ENCODE measurements at places on chromosomes 7 and 10.

- DNase-seq, result no peak
Measured at GRCh38 chr7:96591159-96591899, 118.3 kb downstream of the SEM1 start.

- no peak for DNase-seq
Measured at GRCh38 chr10:80204677-80205476, 460 bp downstream of the ANXA11 start.

DNA sequence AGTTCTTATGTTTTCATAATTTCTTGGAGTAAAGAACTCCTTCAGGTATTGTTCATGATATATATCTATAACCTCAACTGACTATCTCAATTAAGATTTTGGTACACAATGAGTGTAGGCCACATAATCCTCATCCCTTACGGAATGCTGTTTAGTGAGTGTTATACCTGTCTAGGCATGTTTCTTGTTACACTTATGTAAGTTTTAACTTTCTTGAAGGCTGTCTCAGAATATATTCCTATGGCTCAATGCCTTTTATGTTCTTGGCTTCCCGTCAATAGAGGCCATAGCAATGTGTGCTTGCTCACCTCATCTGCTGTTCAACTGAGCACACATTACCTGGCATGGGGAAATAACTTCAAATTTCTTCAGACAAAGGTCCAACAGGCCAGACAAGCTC lies 185.1 kb downstream of the CTTNBP2 start:
- no peak for DNase-seq

GRCh38 chr7:13117103-13117502 lies 429.7 kb downstream of the ARL4A start:
- no peak for DNase-seq

DNA sequence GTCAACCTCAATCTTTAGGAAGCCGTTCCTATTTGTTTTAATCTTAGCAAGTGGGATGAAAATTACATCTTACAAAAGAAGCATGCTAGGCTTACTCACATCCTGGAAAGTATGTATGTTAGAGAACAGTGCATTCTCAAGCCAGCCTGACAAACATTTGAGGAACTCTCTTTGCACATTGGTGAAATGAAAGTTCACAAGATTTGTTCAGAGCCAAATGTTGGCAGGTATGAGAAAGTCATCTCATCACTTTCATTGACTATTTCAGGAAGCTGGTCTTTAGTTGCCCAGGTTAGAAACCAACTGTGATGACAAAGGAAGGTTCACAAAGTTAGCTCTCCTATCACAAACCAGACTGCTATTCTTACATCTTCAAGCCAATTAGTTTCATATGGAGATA lies 57.1 kb downstream of the ABCB1 start:
- DNase-seq, result no peak

DNA sequence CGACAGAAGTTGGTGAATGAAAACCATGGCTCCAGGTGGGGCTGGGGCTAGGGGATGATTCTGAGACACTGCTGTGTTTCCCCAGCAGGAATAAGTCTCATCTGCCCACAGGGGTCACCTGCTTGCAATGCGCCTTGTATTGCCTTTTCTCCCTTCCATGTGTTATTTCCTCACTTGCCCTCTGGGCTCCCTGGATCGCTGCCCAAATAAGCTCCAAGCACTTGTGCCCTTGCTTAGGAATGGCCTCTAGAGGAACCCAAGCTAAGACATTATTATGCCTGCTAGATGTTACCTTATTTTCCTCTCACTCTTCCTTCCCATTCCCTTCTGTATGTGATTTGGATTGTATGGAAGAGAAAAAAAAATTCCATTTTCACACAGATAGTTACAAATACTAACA lies 24.8 kb upstream of the PLPP4 start:
- DNase-seq, result peak; percentile 56

- no peak for DNase-seq
Measured at GRCh38 chr7:114432703-114433102, 18.1 kb downstream of the FOXP2 start.

DNA sequence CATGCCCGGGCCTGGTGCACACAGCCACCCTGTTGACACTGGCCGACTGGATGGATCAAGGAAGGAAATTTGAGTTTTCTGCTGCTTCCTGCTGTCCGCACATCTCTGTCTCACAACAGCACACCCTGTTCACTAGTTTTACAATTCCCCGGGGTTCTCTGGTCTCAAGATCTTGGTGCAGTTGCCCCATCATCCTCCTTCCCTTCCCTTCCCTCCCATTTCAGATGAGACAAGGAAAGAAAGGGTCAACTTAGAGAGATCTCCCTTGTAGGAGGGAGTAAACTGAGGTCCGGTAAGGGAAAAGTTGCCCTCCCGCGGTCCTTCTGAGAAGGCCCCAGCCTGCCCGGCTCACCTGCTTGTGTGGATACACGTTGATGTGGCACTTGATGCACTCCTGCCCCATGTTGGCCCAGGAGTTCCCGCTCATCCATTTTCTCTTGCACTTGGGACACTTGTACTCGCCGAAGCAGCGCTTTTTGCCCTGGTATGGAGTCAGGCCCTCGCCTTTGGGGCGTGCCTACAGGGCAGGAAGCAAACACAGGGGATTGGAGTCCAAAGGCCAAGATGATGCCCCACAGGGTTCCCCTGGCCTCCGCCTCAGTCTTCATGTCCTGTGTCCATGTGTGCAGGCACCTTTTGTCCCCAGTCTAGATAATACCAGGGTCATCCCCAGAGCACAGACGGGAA lies 46.8 kb downstream of the PPIF start:
- no peak for DNase-seq

GRCh38 chr10:32790483-32790882 lies 167.5 kb downstream of the ITGB1 start:
- no peak for DNase-seq

DNA sequence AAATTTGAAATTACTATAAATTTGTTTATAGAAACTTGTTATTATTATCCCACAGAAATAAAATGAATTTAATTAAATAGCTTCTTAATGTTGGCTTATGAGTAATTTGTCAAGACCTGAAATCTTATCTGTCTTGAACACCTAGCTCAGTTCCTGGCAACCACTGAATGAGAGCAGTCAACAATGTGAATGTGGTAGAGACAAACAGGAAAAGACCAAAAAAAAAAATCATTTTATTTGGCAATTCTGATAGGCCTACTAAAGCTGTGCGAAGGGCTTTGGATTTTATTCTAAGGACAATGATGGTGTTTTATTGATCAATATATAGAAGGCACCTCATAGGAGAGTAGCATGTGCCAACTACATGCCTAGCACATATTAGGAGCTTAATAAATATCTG lies 127.8 kb upstream of the RSU1 start:
- no peak for DNase-seq

DNA sequence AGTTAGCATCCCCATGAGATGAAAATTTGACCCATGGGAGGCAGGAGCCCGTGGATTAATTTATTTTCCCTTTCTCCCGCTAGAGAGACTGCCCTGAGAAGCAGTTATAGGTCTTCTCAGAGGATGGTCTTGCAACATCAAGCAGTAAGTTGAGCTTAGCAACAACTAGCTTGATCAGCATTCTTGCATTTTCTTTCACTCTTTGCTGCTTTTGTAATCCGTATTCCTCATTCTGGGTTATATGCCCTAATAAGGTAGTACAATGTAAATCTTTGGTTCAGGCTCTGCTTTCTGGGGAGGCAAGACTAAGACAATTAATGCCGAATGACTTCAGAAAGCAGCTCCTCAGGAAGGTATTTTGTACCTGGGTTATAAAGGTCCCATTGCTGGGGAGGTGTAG lies 146.8 kb downstream of the FZD1 start:
- DNase-seq, result no peak

- no peak for DNase-seq
Measured at GRCh38 chr7:105224884-105225651, 163.7 kb downstream of the SRPK2 start.

DNA sequence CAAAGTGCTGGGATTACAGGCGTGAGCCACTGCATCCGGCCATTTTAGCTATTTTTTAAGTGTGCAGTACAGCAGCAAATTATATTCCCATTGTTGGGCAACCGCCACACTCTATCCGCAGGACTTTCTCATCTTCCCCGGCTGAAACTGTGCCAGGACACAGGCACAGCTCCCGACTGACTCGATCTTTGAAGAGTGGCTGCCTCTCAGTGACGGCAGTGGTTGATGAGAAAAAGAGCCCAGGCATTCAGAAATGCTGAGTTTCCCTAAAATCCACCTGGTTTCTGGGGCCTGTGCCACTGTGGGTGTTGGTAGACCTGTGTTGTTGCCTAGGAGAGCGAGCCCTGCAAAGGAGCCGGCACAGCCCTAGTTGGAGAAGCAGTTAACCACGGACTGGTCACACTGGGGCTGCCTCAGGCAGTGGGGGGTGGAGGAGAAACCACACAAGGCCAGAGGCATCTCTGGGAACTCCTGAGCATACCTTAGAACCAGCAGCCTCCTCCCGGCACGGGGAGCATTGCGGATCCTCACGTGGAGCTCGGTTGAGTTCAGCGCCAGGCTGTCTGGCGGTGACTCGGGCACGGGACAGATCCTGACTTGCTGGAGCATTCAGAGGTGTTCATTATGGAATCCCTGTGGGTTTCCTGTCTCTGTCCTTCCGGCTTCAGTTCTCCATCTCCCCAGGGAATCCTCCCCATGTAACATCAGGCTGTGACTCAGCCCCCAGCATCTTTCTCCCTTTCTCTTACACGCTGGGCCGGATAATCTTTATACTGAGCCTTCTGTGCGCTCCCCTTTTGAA lies 16.2 kb downstream of the PFKFB3 start:
- no peak for DNase-seq

DNA sequence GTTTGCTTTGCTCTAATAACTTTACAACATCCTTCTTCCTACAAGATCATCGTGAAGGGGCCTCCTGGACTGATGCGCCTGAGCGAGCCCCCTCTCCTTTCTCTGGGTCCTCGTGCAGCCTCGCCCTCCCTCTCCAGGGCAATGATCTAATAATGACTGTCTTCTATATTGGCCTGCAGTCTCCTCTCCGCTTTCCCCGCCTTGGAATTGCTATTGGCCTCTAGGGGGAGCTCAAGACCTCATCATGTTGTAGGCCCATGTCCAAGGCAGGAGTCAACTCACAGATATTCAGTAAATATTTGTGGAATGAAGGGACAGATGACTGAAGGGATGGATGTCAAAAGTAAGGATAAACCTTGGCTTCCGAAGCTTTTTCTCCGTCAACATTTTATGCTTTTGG lies 1180.3 kb downstream of the TYW1 start:
- no peak for DNase-seq

DNA sequence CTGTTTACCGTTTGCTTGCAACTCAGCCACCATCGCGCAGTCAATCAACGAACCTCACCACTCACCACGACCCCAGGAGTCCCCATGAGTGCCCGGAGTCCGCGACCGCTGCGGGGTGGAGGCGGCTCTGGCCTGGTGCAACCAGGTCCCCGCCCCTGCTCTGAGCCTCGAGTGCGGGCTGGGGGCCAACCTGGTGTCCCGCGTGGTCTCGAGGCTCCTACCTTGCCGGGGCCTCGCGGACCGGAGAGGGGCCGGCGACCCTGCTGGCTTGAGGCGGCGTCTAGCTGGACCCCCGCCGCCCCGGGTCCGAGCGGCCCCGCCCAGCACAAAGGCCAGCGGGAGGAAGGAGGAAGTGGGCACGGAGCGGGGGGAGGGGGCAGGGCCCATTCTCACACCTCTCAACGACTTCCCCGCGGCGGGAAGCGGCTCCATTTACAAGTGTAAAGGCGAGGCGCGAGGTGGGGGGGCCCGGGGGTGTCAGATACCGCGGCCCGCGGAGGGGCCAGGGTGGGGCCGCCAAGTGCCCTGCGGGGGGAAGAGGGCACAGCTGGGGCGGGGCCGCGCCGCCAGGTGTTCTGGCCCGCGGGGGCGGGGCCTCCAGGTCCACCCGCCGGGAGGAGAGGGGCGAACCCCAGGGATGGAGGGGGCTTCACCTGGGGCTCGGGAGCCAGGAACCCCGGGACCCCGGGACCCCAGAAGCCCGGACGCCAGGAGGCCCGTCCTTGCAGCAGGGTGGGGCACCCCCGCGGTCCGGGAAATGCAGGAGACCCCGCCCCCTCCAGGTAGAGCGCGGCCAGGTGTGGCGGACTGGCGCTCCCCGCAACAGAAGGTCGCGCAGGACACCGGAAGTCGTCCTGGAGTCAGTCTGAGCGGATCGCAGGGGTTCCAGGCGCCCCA lies 8.6 kb downstream of the CTBP2 start:
- DNase-seq, result no peak

GRCh38 chr10:106931159-106931852 lies 233.2 kb downstream of the SORCS1 start:
- DNase-seq, result no peak

GRCh38 chr7:84638339-84638697 lies 443.7 kb upstream of the SEMA3A start:
- DNase-seq, result no peak

GRCh38 chr7:91843831-91844230 lies 36.7 kb downstream of the MTERF1 start:
- DNase-seq, result no peak

GRCh38 chr7:151537818-151538561 lies 18.3 kb upstream of the RHEB start:
- no peak for DNase-seq

DNA sequence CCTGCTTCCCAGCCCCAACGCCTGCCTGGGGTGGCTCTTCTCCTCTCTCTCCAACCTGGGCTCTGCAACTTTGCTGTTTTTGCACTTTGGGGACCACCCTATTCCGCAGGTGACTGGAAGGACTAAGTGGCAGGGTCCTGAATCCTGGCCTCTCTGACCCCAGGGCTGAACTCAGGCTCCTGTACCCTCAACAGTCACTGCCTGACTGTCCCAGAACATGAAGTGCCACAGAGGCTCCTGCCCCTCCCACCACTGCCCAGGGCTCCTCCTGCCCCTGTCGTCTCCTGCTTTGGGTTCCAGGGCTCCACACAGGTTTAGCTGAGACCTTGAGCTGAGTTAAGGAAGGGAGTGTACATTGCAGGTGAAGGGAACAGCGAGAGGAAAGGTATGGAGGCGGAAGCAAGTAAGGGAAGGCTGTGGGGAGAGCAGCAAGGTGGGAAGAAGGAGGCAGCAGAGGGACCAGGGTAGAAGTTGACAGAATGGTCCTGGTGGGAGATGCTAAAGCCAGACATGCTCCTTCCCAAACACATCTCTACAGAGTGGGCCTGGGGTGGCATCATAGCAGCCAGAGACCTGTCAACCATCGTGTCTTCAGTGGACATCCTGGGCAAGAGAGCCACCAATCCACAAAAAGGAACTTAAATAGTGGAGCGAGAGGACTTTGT lies 5.7 kb upstream of the GRID1 start:
- no peak for DNase-seq

DNA sequence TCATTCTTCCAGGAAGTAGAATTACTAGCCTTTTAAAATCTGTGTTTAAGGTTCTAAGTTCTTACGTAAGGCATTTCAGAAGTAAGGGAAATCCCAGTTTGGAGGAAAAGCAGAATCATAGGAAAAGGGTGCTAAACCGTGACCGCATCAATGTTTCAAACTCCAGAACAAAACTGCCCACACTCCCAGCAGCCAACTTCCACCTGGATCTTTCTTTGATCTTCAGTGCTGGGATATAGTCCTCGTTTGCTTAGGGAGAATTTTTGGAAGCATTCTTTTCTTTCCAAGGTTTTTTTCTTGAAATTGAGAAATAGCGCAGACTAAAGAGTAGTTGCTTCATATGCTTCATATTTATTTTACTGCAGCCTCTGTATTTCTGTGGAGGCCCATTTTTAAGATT lies 8.9 kb downstream of the PROSER2 start:
- DNase-seq, result no peak

- no peak for DNase-seq
Measured at GRCh38 chr10:104059364-104059763, 26.3 kb downstream of the COL17A1 start.

GRCh38 chr7:16774986-16775385 lies 21.4 kb downstream of the TSPAN13 start:
- no peak for DNase-seq

GRCh38 chr10:116080553-116080952 lies 192.5 kb downstream of the GFRA1 start:
- DNase-seq, result no peak

All from DMS79 (cell line).